ENCODE measurements at places on chromosomes 5 and 9.

GRCh38 chr9:120868676-120869359 lies 8.2 kb downstream of the PHF19 start:
- DNase-seq: peak; percentile 73

DNA sequence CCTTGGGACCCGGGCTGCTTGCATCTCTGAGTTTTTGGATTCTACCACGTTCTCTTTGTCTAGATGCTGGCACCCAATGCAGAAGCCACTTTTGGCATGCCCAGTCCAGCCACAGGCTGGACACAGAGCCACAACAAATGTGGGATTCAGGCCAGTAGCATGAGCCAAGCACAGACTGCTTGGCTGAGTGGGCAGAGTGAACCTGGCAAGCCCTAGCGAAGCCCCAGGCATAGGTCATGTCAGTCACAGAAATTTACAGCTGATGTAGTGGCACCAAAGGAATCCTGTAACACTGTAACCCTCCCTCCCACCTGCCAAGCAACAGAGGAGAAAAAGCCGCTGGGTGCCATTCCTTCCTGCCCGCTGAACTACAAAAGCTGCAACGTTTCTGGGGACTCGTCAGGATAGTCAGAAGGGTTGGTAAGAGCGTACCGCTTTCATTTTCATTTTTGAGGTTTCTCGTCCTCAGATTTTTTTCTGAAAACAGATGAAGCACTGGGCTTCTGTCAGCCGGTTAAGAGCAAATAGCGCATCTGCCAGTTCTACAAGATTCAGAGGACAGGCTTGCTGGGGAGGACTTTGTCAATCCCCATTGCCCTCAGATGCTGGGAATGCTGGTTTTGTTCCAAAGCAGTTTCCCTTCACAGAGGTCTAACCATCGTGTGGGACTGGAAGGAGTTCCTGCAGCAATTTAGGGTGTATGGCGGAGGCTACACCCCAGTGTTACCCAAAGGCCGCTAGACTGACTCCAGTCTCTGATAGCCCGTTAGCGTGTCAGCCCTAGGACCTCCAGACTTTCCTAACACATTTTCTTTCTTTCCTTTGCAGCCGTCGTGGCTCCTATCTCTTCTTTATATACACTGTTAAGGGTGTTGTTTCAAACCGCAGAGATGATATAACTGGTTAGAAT lies 399.0 kb downstream of the HTR1A start:
- DNase-seq: no peak

DNA sequence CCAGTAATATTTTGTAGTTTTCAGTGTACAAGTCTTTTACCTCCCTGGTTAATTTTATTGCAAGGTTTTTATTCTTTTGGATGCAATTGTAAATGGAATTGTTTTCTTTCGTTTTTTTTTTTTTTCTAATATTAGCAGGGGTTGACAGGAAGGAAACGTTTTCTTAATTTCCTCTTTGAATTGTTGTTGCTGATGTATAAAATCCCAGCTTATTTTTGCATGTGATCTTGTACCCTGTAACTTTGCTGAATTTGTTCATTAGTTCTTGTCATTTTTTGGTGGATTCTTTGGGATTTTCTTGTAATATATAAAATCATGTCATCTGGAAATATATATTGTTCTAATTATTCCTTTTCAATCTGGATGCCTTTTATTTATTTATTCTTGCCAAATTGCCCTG lies 65.0 kb upstream of the ANKH start:
- no peak for DNase-seq

DNA sequence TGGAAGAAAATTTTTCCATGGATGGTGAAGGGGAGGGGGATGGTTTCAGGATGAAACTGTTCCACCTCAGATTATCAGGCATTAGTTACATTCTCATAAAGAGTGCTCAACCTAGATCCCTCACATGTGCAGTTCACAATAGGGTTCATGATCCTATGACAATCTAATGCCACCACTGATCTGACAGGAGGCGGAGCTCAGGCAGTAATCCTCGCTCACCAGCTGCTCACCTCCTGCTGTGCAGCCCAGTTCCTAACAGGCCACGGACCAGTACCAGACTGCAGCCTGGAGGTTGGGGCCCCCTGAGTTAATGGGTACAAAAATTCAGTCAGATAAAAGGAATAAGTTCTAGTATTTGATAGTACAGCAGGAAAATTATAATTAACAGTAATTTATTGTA lies 337.2 kb downstream of the NPR3 start:
- no peak for DNase-seq

DNA sequence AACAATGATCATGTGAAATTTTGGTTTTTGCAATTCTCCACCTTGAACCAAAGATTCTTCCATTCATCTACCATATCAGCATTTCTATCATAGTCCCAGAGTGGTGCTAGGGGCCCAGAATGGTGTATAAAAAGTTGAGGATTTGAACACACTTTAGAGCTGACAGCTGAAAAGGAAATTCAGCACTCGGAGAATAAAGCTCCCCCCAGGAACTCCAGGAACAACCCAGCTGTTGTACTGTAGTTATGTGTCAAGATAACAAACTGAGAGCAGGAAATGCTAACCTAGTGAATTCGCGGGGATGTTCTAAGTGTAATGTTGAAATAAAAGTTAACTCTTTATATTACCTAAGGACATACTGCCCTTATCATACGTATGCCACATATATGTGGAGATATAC lies 216.7 kb downstream of the NFIB start:
- peak; percentile 36 for DNase-seq

GRCh38 chr9:79764374-79764773 lies 192.6 kb downstream of the TLE4 start:
- peak; percentile 79 for DNase-seq

GRCh38 chr5:14102666-14103065 lies 40.5 kb upstream of the TRIO start:
- DNase-seq: no peak

DNA sequence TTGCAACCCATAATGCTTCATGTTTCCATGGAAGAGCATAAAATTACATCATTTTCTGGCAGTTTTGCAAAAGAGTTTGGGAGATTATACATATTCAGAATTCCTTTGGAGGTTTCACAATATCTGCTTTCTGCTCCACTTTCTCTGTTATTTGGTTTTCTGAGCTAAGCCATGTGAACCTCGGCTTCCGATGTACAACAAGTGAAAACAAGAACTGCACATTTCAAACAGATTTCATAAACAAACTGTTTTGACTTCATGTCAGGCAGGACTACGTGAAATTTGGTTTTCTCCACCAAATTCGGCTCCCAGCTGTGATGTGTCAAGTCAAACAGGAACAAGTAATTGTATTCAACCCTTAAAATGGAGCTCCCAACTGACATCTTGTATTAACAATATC lies 609.8 kb downstream of the IRX1 start:
- DNase-seq: no peak

DNA sequence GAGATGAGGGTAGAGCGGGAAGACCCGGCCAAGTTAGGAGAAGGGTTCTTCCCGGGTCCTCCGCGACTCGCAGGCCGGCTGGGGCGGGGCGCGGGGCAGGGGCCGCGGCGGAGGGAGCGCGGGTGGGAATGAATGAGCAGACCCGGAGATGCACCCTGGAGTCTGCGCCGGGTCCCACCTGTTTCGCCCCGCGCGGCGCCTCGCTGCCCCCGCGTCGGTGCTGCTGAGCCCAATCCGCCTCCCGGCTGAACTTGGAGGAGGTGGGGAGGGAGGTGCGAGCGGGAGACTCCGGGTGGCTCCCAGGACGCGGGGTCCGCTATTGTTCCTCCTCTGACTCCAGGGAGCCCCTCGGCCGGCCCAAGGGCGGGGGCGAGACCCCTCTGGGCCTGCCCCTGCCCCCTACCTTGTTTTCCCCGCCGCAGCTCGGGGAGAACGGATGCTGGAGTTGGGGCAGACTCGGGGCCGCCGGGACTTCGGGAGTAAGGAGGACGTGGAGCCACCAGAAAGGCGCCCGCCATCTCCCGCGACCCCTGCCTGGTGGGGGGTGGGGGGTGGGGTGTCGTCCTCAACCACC lies 659 bp downstream of the RAI14 start:
- no peak for DNase-seq

Measured in skeletal muscle cell (primary cell).